NCI-H526 treated with DMSO at 0.1 percent for 48 hours (cell line): ENCODE measurements at places on chromosomes 4 and X.

- DNase-seq: no peak
Measured at GRCh38 chrX:35617836-35618235, 180.3 kb upstream of the MAGEB16 start.

GRCh38 chr4:127284236-127284635 lies 348.5 kb upstream of the INTU start:
- no peak for DNase-seq

DNA sequence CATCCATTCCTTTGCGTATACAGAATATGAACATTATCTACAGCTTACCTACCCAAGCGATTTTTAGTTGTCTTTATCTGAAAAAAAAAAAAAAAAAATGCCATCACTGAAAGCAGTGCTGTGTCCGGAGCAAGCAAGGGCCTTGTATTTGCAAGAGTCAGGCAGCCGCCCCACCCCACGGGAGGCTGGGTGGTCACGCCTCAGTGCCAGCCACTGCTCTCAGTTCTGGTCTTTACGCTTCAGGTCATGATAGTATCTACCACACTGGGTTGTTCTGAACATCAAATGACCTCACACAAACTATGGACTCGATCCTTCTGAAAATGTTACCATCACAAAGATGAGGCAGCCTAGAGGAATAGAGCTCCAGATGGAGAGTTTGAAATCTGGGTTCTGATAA lies 62.7 kb upstream of the HELT start:
- DNase-seq: no peak

GRCh38 chr4:15294832-15295231 lies 133.0 kb upstream of the C1QTNF7 start:
- DNase-seq: no peak

GRCh38 chr4:13956947-13957346 lies 329.4 kb upstream of the BOD1L1 start:
- no peak for DNase-seq

DNA sequence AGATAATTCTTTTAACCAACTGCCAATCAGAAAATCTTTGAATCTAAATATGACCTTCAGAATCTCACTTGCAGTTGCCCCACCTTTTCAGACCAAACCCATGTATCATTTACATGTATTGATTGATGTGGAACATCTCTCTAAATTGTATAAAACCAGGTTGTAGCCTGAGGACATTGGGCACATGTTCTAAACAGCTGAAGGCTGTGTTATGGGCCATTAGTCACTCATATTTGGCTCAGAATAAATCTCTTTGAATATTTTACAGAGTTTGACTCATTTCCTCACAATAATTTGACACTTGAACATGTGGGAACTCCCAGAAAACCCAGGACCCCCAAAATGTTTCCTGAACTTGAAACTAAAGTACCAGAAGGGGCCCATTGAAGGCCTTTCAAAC lies 58.7 kb downstream of the UGT2B10 start:
- no peak for DNase-seq

- DNase-seq: no peak
Measured at GRCh38 chr4:127555106-127555505, 77.7 kb upstream of the INTU start.

DNA sequence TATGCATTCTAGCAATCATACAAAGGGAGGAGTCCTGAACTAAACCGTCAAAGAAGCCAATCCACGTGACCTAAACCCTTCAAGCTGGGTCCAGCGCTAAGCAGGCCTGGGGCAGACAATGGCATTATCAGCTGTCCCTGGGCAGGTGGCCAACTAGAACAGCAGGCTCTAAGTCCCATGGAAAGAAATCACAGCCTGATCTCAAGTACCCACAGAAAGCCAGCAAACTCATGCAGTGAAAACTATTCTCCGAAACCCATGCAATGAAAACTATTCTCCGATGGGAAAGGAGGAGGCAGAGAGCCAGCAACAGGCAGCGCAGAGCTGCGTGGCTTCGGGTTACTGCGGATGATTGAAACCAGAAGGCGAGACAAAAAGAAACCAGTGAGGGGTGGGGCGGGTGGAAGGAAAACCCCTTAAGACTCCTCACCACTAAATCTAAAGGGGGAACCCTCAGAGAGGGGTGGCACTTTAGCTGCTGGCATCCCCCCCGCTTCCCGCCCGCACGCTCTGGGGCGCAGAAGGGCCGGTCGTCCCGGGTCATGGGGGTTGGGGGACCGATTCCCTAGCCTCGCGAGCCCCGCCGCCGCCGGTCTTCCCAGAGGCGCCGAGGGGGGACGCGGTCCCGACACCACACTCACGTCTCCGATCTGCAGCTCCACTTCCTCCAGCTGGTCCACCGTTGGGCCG lies 567 bp downstream of the C4orf46 start:
- peak; percentile 49 for DNase-seq

GRCh38 chr4:7524843-7525242 lies 90.1 kb upstream of the PSAPL1 start:
- no peak for DNase-seq

- no peak for DNase-seq
Measured at GRCh38 chr4:139278485-139278884, 1.5 kb downstream of the MGARP start.

DNA sequence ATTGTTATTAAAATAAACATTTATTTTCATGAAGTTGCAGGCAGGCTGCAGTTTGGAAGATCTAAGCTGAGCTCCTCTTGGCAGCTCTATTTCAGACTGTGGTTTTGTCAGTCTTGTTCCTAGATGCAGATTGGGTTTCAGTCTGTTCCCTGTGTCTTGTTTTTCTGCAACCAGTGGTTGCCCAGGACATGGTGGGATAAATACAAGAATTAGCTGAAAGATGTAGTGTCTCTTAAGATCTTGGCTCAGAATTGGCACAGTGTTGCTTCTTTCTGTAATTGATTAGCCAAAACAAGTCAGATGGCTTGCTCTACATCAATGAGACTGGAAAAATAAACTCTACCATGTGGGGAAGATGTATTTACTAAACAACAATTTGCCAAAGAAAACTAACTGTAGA lies 283.0 kb upstream of the BOD1L1 start:
- DNase-seq: no peak

DNA sequence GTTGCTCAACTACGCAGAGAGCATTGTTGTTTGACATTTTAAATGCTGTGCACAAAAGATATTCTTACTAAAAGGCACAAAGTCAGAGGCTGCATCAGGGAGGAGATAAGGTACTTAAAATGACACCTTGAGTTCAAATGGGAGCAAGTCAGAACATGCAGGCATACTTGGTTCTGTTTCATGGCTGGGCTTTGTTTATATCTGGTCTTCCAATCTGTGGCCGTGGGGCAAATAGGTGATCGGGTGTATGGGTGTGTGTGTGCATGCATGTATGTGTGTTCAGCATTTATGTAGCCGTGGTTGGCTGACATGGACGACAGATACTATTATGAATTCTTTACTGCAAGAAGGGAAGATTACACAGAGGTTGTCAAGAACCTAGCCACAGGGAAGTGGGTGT lies 106.1 kb downstream of the RASL11B start:
- no peak for DNase-seq

- DNase-seq: no peak
Measured at GRCh38 chr4:185481401-185481800, 9.9 kb upstream of the CCDC110 start.

GRCh38 chr4:3661989-3662388 lies 104.2 kb upstream of the ADRA2C start:
- no peak for DNase-seq

DNA sequence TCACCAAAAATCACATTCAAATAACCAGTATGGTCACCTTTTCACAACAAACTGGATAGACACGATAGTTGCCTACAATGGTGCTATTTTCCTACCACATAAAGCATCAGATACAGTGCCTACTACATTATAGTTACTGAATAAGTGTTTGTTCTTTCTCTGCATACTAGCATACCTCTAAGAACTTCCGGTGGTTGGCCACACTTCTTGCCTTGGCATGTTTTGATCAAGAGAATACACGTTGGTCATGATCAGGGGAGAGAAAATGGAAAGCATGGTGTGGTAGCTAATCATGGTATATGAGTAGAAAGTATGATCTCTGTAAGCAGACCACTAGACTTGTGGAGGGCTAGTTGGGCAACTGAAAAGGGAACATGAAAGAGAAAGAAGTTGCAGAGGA lies 322.8 kb upstream of the DIAPH2 start:
- no peak for DNase-seq

DNA sequence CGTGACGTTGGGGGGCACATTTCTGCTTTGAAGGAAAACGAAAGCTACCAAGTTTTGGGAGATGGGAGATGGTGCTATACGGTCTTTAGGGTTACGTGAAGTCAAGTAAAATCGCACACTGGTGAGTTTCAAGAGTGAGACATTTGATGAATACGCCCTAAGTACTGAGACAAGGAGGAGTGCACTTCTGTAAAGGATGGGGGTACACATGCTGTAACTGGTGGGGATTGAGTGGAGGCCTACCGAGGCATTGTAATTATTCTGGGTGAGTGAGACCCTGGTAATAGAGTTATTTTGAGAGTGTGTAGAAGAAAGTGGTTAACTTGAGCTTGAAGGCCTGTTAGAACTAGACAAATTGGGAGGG lies 536 bp downstream of the SH3BGRL start:
- DNase-seq: no peak

GRCh38 chr4:127648061-127648460 lies 15.3 kb downstream of the INTU start:
- DNase-seq: no peak

DNA sequence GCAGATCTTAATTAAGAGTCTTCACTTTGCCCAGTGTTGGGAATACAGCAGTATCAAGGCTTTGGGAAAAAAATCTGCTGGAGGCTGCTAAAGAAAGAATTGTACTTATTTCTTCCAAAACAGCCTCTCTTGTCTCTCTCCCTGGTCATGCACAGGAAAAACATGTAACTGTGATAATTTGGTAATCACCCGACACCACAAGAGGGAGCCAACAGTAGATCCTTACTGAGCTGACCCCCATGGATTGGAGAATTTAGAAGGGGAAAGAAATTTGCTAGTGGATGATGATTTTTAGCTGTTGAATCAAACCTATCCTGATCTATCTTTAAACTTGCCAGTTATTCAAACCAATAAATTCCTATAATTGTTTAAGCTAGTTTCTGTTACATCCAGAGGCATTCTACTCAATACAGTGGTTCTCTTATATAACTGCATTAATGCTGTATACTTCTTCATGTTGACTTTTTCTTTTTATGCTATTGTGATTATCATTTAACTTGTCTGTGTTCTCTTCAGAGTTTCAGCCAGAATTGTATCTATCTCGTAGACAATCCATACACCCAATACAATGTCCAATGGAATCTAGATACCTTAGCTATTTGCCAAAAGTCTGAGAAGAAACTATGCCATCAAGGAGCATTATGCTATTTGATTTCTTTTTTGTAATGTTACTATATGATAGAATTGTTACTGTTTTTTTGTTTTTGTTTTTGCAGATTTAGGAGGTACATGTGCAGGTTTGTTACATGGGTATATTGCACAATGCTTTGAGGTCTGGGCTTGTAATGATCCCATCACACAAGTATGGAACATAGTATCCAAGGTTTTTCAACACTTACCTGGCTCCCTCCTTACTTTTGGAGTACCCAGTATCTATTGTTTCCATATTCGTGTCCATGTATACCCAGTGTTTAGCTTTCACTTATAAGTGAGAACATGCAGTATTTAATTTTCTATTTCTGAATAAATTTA lies 31.3 kb upstream of the ARHGEF38 start:
- DNase-seq: peak; percentile 17

DNA sequence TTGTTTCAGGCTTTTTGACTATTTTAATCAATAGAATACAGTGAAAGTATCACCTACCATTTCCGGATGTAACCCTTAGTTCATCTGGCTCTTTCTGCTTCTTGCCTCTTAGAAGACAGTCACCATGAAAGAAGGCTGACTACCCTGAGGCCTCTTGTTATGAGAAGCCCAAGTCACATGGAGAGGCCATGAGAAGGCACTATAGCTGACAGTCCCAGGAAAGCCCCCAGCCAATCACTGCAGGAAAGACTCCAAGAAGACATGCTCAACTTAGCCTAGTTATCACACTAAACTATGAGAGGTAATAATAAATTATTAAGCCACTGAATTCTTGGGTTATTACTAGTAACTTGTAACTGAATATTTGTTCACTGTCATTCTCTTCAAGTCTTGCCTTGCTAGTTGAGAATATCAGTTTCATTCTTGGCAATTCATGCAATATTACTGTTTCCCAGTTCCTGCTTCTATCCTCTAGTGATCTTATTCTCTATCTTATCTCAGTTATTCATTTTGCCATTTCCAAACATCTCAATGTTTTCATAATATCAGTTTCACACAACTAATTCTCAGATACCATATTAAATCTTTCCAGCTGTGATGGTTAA lies 57.1 kb upstream of the GUCY1A1 start:
- DNase-seq: no peak

DNA sequence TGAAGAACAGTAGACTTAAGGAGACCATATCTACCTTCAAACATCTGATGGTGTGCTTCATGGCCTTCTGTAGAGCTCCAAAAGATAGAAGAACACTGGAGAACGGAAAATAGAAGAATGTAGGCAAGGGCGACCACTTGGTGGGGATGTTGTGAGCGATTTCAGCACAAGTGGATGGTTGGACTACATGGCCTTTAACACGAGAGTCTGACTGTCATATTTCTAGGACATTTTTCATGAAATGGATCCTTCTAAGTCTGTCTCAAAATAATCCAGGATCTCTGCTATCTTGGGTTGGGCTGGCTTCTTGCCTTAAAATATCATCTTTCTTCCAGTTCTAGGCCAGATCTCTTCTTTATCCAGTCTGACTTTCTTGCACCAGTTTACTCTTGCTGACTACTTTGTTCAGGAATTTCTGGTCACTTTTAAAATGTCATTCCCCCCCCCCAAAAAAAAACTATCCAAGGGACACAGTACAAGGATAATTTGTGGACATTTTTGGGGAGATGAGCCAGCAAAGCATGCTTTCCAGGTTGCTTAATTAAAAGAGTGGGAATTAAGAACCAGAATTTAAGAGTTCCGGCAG lies 1.2 kb upstream of the MID1IP1 start:
- no peak for DNase-seq

DNA sequence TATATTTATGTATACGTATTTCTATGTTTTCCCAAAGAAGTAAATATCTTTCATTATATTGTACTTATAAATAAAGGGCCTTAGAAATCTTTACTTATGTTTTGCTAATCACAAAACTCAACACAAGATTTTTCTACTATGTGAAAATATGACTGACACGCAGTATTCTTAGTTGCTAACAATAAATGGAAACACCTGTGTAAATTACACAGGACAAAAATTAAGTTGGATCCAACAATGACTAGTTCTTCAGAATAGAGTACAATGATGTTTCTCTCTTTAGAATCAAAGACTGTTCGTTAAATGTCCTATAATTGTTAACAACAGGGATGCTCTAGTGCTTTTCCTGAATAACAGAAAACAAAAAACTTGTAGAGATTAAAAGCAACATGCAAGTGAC lies 96.1 kb downstream of the PPP3CA start:
- DNase-seq: no peak
